Pancreas (tissue), 10 donors: ENCODE measurements at places on chromosomes 1 and 21. TPM values are rescaled to one million over a fixed set of nuclear protein-coding genes. Genes with fewer than 3 reads are reported as not detected.

- DNase-seq, result no peak
Measured at GRCh38 chr1:244205171-244205570, 154.1 kb downstream of the ZBTB18 start.

GRCh38 chr1:94675373-94675772, 133.8 kb upstream of the F3 start:
- DNase-seq, result no peak

- no peak for DNase-seq
Measured at GRCh38 chr1:78607334-78607927, 12.8 kb upstream of the IFI44L start.

Gene NUP210L
- total RNA-seq, result not detected

DNA sequence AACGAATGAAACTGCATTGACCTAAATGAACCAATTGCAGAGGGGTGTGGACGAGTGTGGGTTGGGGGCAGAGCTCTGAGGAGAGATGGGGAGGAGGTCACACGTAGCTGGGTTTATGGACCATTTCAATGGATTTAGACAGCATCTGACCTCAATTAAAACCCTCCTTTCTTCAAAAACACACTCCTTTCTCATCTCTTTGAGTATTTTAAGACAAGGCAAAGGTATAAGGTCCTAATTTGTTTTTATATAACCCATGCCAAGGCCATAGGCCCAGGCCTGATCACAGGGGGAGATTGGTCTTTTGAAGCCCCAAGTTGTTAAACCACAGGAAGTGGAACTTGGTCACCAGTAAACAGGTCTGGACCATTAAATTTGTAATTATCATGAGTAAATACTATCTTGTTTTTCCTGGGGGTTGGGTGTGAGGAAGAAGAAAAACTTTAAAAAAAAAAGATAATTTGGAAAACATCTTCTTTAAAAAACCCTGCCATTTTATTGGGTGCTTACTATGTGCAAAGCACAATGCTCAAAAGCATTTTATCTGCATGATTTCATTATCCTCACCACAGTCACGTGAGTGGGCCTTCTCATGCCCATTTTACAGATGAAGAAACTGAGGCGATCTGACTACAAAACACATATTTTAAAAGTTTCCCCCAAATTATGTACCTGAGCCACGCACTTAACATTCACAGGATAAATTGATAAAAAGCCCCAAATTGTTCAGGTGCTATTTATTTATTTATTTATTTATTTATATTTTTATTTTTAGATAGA, 8.9 kb upstream of the INAVA start:
- no peak for DNase-seq

DNA sequence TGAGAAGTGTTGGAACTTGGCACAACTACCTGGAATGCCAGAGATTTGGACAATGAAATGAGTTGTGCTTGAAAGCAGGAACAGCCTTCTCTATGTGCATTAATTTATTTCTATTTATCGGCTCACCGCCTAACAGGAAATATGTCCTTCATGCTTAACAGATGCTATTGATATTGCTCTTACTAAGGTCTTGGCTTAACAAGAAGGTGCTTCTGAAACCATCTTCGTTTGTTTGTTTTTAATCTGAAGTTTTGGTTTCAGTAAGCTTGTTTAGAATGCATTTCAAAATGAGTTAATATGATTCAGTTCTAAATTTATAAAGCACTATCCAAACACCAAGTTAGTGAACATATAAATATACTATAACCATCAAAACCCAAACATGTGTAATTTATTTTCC, 898.3 kb upstream of the B3GALT2 start:
- no peak for DNase-seq

- DNase-seq, result no peak
Measured at GRCh38 chr1:244197851-244198375, 146.8 kb downstream of the ZBTB18 start.

GRCh38 chr1:205672970-205673369, 7.3 kb downstream of the SLC45A3 start:
- DNase-seq, result peak; percentile 6

GRCh38 chr1:28236656-28237322, 865 bp downstream of the ATP5IF1 start:
- DNase-seq, result no peak

DNA sequence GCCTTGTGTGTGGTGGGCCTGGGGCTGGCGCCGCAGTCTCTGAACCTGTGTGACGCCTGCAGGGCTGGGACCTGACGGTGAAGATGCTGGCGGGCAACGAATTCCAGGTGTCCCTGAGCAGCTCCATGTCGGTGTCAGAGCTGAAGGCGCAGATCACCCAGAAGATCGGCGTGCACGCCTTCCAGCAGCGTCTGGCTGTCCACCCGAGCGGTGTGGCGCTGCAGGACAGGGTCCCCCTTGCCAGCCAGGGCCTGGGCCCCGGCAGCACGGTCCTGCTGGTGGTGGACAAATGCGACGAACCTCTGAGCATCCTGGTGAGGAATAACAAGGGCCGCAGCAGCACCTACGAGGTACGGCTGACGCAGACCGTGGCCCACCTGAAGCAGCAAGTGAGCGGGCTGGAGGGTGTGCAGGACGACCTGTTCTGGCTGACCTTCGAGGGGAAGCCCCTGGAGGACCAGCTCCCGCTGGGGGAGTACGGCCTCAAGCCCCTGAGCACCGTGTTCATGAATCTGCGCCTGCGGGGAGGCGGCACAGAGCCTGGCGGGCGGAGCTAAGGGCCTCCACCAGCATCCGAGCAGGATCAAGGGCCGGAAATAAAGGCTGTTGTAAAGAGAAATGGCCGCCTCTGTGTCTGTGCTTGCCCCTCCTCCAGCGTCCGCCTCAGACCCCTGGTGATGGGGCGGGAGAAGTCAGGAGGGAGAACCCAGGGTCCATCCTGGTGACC, 788 bp downstream of the ISG15 start:
- DNase-seq, result peak; percentile 74
